Left colon (tissue), 2 donors: ENCODE measurements at places on chromosomes 16 and 17. TPM values are rescaled to one million over a fixed set of nuclear protein-coding genes. Genes with fewer than 3 reads are reported as not detected.

UMOD gene
- total RNA-seq = not detected

TP53TG3B gene
- total RNA-seq = not detected

FKBP10 gene
- 10.8 TPM for total RNA-seq

ABCA5 gene
- 64.7 TPM for total RNA-seq

OR1E1 gene
- not detected for total RNA-seq

PDF gene
- 20.5 TPM for total RNA-seq

ACSM2A gene
- total RNA-seq = not detected

WNK4 gene
- 32.7 TPM for total RNA-seq

FOXC2 gene
- 0.34 TPM for total RNA-seq

JPH3 gene
- 0.18 TPM for total RNA-seq

KRT34 gene
- total RNA-seq = 0.20 TPM

CHST5 gene
- 116 TPM for total RNA-seq

CMTM2 gene
- not detected for total RNA-seq

CDK5R1 gene
- total RNA-seq = 0.61 TPM

SECTM1 gene
- total RNA-seq = 127 TPM

ATPAF2 gene
- total RNA-seq = 32.0 TPM

PHF23 gene
- 33.9 TPM for total RNA-seq

SLFN5 gene
- total RNA-seq = 7.7 TPM

FUS gene
- 158 TPM for total RNA-seq

C17orf67 gene
- 2.2 TPM for total RNA-seq

NUPR1 gene
- 106 TPM for total RNA-seq

EVI2B gene
- total RNA-seq = 8.7 TPM

TP53TG3C gene
- not detected for total RNA-seq

NFATC2IP gene
- total RNA-seq = 42.9 TPM

NTN1 gene
- total RNA-seq = 3.2 TPM

KRT40 gene
- 0.21 TPM for total RNA-seq

AIPL1 gene
- total RNA-seq = not detected

NF1 gene
- total RNA-seq = 61.4 TPM

EVPLL gene
- 0.12 TPM for total RNA-seq

ZMYND15 gene
- total RNA-seq = 1.9 TPM

NAE1 gene
- 45.7 TPM for total RNA-seq

NRN1L gene
- 0.67 TPM for total RNA-seq

DLX3 gene
- total RNA-seq = not detected

OR1A1 gene
- total RNA-seq = not detected

NGFR gene
- 2.8 TPM for total RNA-seq

ARHGAP23 gene
- total RNA-seq = 11.3 TPM

ICAM2 gene
- total RNA-seq = 6.9 TPM

CRYBA1 gene
- total RNA-seq = not detected

ADAD2 gene
- 0.14 TPM for total RNA-seq

CHST6 gene
- 2.0 TPM for total RNA-seq

MT4 gene
- not detected for total RNA-seq

MTSS2 gene
- 28.3 TPM for total RNA-seq

SMIM22 gene
- total RNA-seq = 580 TPM

SLC6A4 gene
- total RNA-seq = 1.1 TPM

NOG gene
- total RNA-seq = not detected

CIBAR2 gene
- total RNA-seq = not detected

CES2 gene
- total RNA-seq = 566 TPM

SCNN1G gene
- total RNA-seq = 90.3 TPM

NPIPB9 gene
- 4.0 TPM for total RNA-seq

PDP2 gene
- 16.7 TPM for total RNA-seq

KRTAP2-3 gene
- total RNA-seq = not detected
